Activated CD4-positive, alpha-beta memory T cell treated with anti-CD3 and anti-CD28 coated beads, Interleukin-2, amount 10 ng/mL, durations not matched to agents 7 days and 5 days (primary cell): ENCODE measurements at places on chromosomes 5 and 9.

GRCh38 chr9:135032041-135032835, 55.2 kb upstream of the OLFM1 start:
- DNase-seq, result no peak

GRCh38 chr9:13902286-13903066, 411.5 kb downstream of the NFIB start:
- no peak for DNase-seq

GRCh38 chr9:87710443-87710842, 15.5 kb upstream of the CTSL start:
- DNase-seq, result no peak

DNA sequence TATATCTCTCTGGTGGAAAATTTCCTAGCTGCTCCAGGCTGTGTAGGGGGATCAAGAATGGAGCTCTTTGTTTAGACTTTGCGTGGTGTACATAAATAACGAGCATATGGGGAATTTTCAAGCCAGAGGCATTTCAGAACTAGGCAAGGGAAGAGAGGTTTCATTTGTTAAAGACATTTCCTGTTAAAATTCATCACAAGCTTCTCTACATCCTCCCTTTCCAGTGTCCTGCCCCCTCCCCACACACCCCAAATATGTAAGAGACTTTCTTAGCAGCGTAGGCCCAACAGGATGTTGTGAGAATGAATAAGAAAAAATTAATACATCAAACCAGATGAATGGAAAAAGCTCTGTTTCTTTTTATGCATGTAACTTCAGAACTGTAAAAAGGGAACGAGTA, 150.3 kb downstream of the GPBP1 start:
- DNase-seq, result no peak

DNA sequence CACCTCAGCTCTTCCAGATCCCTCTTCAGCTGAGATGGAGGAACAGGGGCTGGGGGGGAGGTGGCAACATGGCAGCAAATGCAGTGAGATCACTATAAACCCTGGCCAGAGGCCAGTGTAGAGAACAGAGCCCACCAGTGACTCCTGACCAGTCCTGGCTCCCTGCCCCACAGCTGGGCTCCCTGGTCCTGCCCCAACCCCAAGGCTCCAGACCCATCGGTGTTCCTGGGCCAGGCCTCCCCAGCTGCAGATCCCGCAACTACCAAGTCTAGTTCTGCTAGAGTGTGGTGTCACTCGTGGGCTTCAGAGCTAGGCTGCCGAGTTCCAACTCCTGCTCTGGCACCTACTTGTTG, 16.8 kb downstream of the AKNA start:
- no peak for DNase-seq

DNA sequence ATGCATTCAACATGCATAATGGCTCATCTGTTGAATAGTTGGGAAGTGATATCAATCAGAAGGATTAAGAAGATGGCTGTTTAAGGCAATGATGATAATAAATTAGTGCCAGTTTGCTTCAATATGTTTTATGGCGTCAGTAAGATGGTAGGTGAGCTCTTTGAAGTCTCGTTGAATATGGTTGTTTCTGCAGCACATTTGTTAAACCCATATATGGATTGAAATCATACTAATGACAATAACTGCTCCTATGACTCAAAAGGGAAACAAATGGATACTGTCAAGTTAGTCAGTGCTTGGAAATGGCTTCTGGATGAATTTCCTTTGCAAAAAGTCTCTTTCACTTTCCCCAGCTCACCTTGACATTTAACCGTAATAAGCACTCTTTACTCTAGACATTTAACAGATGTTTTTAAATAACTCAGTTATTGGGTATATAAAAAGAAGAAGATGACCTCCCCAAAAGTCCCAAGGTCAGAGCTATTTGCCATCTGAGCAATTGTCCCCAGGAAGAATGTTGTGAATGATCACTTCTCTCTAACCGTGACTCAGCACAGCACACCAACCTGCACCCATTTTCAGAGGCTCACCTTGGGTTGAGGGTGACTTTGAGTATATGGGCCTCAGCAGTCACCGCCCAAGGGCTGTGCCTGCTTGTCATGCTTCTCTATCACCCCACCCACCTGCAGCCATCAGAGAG, 133.4 kb downstream of the GRIA1 start:
- no peak for DNase-seq

DNA sequence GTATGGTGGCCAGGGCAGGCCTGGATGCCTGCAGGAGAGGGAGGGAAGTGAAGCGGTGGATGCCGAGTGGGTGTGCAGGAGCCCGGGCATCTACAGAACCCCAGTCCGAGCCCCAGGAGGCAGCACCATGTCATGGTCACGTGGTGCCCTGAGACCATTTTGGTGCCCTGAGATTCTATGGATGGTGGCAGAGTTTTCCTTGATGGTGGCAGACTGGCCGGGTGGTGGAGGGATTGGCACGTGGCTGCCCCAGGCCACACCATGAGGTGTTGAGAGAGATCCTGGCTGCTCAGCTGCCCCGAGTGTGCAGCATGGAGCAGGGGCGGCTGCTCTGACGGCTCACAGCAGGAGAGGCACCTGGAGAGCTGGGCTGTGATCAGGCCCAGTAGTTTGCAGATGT, 52.3 kb downstream of the SYK start:
- DNase-seq, result no peak

DNA sequence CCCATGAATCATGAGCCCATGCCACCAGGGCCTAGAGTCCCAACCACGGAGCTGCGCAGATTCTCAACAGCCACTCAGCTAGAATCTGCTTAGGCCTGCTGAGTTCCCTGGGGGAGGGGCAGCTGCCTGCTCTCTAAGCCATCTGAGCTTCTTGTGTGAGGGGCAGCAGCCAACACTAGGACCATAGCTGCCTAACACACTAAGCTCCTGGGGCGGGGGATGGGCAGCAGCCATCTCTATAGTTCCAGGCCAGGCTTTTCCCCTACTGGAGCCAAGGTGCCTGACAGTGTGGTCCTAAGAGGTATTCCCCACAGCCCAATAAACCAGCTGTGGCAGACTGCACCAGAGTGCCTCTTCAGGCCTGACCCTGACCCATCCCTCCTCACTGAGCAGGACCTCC, 255.9 kb upstream of the ACO1 start:
- DNase-seq, result no peak

GRCh38 chr5:15499528-15500324, at the start of gene FBXL7:
FBXL7 (plus strand) TSS chr5:15500180.
- DNase-seq, result no peak

DNA sequence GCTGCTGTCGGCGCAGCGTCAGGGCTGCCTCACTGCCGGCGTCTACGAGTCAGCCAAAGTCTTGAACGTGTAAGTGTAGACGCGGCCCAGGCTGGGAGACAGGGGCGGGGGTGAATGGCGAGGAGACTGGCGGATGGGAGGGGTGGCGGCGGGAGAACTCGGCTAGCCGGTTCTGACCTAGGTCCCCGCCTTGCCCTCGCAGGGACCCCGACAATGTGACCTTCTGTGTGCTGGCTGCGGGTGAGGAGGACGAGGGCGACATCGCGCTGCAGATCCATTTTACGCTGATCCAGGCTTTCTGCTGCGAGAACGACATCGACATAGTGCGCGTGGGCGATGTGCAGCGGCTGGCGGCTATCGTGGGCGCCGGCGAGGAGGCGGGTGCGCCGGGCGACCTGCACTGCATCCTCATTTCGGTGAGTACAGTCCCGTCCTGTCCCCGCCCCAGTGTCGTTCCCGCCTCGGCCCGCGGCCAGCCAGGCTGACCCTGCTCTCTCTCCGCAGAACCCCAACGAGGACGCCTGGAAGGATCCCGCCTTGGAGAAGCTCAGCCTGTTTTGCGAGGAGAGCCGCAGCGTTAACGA, 745 bp downstream of the GADD45G start:
- DNase-seq, result peak; percentile 71

- DNase-seq, result peak; percentile 73
Measured at GRCh38 chr5:32531885-32532520, 53.4 kb upstream of the SUB1 start.

DNA sequence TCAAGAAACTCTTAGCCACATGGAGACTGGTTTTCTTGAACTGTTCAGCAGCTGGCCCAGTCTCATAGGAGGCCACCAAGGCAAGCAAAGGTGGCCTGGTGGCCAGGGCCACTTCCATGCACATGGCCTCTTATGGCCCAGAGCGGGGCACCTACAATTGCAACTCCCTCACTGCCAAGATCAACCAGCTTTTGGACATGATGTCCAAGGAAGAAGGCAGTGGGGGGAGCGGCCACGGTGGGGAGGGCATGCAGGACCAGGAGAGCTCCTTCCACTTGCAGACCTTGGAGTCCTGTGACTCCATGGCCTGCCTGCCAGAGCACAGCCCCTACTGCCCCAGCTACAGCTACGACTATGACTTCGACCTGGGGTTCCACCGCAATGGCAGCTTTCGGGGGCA, 398.9 kb upstream of the PTPRD start:
- no peak for DNase-seq

- DNase-seq, result peak; percentile 48
Measured at GRCh38 chr9:98575379-98576346, 133.1 kb downstream of the GABBR2 start.

- DNase-seq, result no peak
Measured at GRCh38 chr5:14270209-14270702, 127.1 kb downstream of the TRIO start.

- DNase-seq, result no peak
Measured at GRCh38 chr5:119313197-119313596, 42.6 kb upstream of the TNFAIP8 start.

DNA sequence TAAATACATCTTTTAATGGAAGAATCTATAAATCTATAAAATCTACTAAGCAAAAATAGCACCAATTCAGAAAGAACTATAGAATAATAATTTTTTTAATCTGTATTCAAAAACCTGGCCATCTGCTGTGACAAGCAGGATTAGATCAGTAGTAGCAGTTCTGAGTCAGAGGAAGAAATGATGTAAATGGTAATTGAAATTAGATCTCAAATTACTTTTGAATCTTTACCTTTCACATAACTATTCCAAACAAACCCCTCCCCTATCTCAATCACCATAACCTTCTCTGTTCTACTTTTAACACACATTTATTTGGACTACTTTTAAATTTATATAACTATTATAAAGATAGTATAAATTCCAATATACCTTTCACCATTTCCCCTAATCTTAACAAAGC, 727.8 kb upstream of the FAM174A start:
- no peak for DNase-seq

DNA sequence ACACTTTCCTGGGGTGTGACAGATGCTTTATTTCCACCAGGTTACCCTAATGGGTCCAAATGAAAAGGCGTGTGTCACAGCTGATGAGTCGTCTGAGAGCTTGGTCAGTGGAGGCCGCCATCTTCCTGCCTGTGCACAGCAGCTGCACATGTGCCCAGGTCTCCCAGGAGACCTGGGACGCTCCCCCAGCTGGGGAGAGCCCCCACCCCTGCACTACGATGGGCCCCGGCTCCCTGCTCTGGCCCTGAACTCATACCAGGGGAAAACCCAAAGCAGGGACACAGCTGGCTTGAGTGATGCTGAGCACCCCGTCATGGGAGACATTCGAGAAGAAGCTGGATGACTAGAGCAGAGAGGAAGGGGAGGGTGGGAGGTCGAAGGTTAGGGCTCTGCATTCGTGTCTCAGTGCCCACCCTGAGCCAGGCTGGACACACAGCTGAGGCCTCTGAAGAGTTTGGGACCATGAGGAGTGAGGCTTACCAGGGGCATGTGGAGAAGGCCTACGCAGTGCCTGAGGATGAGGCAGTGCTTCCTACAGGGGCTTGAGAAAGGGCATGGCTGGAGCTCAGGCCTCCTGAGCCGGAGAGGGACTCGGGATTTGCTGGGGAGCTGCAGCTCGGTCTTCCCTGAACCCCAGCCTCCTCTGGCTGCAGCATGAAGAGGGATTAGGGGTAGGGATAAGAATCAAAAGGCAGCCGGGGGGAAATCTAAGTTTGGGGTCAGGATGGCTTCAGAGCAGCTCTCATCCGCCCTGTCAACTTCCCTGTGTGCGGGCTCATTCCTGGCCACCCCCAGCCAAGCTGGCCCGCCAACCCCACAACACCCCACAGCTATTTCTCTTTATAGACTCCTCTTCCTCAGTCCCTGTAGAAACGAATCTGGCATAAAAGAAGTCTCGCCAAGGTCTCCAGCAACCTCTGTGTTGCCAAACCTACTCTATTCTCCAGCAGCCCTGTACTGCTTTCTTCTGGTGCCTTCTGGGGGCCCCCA, 42.2 kb upstream of the RNU6ATAC start:
- no peak for DNase-seq

DNA sequence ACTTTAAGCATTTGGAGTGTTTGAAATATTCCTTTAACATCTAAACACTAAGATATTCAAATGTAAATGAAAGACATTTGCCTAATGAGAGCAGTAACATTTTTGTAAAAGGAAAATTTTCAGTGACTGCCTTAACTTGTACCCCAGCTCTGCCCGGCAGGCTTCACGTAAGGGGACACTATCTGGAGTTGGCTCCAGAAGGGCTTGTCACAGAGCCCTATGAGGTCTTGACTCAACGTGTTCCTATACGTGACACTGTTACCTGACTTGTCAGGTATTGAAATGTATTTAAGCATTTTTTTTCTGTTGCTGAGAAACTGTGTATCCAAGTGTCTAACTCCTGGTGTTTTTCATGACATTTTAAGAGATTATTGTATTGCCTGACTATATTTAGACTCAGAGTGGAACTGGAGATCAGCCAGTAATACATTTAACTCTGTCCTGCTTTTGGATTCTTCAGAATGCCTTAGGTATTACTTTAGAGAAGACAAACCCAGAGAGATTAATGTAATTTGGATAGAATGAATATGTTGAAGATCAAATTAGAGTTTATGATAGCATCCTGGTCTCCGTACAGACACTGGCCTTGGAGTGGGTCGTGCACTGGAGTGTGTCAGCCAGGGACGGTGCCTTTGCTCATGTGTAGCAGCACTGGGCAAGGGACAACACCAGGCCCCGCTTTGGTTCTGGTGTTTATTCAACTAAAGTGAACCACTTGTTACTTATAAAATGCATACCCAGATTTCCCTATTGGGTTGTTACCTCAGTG, 34.6 kb upstream of the PHF2 start:
- no peak for DNase-seq

DNA sequence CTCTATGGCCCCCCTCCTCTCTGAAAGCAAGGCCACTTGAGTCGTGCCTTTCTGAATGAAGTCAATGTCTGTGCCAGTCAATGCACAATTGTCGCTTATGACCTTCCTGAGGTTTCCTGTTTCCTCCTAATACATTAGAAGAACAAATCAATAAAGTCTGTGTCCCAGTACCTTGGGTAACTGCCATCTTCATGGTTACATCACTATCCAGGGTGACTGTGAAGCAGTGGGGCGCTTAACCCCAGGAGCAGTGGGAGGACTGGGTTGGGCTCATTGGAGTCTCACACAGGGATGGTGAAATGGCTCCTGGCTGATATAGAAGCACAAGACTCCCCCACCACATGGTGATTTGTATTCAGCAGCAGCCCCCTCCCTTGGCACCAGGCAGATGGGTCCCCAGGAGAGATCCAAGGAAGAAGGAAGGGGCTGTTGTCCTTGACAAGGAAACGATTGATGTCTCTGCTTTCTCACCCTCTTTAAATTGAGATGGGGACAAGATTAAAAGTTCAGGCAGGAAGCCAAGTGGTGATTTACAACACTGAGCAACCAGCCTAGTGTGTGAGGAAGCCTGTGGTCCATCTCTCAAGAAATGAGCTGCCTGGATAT, 261.9 kb upstream of the ZNF462 start:
- DNase-seq, result no peak

GRCh38 chr9:98109052-98109451, 10.0 kb downstream of the TRIM14 start:
- DNase-seq, result no peak
